H1 (cell line): ENCODE measurements at places on chromosomes 16 and 17. TPM values are rescaled to one million over a fixed set of nuclear protein-coding genes. Genes with fewer than 3 reads are reported as not detected.

The KIF18B gene
- 58.1 and 59.4 TPM in 2 replicates for total RNA-seq

The DBNDD1 gene
- 69.9 and 76.0 TPM in 2 replicates for total RNA-seq

The APOH gene
- total RNA-seq = not detected in 2 replicates

The PABPN1L gene
- total RNA-seq = not detected in 2 replicates

GRCh38 chr16:72788269-72788809 lies 259.6 kb downstream of the ZFHX3 start:
- H3K4me1 ChIP-seq = no peaks in the 10 kb centered on the region
- H3K4me3 ChIP-seq = no peak overlapping the region
- no peaks in the 10 kb centered on the region; the same call in none of the 2 replicates for H3K27me3 ChIP-seq
- H3K27ac ChIP-seq = no peak overlapping the region
- no peak for DNase-seq

DNA sequence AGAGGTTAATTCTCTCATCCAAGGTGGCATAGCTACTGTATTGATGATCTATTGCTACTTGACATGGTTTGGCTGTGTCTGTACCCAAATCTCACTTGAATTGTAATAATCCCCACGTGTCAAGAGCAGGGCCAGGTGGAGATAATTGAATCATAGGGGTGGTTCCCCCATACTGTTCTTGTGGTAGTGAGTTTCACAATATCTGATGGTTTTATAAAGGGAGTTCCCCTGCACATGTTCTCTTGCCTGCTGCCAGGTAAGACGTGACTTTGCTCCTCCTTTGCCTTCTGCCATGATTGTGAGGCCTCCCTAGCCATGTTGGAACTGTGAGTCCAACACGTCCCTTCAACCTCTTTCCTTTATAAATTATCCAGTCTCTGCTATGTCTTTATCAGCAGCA lies 22.9 kb upstream of the CPPED1 start:
- no peak overlapping the region for H3K27ac ChIP-seq
- peaks cover 4% of the 10 kb centered on the region for H3K4me1 ChIP-seq
- H3K36me3 ChIP-seq = no peaks in the 10 kb centered on the region
- no peaks in the 10 kb centered on the region for H3K27me3 ChIP-seq
- no peak for DNase-seq
